ENCODE measurements at places on chromosomes 1 and 21. TPM values are rescaled to one million over a fixed set of nuclear protein-coding genes. Genes with fewer than 3 reads are reported as not detected.

- DNase-seq = no peak
Measured at GRCh38 chr1:159171254-159171687, at the start of gene CADM3. CADM3 (plus strand) TSS chr1:159171615; CDS start chr1:159171766, 151 bp downstream.

- DNase-seq = peak; percentile 42
Measured at GRCh38 chr1:150186789-150187559, 37.3 kb downstream of the PLEKHO1 start.

DNA sequence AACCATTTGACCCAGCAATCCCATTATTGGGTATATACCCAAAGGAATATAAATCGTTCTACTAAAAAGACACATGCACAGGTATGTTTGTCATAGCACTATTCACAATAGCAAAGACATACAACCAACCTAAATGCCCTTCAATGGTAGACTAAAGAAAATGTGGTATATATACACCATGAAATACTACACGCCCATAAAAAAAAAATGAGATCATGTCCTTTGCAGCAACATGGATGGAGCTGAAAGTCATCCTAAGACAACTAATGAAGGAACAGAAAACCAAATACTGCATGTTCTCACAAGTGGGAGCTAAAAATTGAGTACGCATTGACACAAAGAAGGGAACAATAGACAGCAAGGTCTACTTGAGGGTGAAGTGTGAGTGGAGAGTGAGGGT is 72.0 kb downstream of the EIF4G3 start:
- DNase-seq = no peak

GRCh38 chr1:26346274-26347033 is 7.5 kb downstream of the CRYBG2 start:
- DNase-seq = no peak

DNA sequence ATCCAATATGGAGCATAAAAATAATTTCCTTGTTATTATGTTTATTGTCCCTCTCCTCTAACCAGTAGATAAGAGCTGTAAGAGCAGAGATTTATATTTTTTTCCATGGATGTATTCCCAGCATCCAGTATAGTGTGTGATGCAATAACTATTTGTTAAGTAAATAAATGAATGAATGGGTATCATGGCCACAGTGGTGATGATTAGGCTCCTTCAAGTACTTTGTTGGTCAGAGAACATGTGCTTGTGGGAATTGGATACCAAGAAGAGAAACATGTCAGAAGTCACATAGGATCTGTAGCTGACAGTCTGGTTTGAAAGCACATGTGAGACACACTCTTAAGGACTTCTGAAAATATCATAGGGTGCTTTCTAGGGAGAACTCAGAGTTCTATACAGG is 588.5 kb downstream of the AGBL4 start:
- no peak for DNase-seq

DNA sequence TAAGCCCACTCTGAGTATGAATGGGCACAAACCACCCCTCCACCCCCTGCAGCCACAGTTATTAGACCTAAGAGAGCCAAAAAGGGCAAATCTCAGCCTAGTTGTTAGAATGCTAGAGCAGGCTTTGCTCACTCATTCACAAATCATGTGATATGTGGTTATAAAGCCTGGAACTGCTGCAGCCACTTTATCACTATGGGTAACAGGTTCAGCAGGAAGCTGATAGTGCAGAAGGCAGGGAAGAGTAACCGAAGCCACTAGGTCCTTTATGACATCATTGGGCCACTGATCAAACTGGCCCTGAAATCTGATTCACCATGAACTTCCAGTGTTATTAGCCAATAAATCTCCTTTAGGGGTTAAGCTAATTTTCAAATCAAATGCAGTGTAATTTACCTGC is 134.7 kb downstream of the GRIK1 start:
- no peak for DNase-seq

- DNase-seq = no peak
Measured at GRCh38 chr21:45358261-45358670, 46.7 kb upstream of the COL18A1 start.

DNA sequence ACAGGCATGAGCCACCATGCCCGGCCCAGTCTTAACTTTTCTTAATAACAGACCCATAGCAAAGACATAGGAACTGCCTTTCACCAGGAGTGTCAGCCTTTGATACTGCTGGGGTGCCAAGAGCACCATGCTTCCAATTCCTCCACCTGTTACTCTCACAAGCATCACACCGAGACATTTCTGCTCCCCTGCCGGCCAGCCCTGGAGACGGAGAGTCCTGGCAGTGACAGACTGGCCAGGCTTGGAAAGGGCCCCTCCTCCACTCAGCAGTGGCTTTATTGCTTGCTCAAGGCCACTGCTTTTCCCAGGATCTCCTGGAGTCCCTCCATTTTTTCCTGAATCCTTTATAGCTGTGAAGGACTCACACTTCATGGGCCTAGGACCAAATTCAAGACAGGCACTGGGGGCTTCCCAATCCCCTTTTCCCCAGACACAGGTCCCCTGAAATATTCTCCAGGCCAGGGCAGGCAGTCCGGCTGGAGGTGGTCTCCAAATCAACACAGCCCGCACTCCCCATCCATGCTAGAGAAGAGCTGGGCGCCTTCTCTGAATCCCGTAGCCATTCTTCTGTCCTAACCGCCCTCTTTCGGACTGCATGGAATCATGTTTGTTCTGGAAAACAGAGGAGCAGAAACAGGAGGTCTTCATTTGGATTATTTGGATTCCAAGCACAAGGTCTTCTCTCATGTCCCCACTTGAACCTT is 25.5 kb upstream of the PTPRF start:
- no peak for DNase-seq

- DNase-seq = no peak
Measured at GRCh38 chr1:67135354-67135753, 584 bp upstream of the C1orf141 start.

The ACBD3 gene
- total RNA-seq = 28.7 TPM

The KCNC4 gene
- total RNA-seq = 13.4 TPM

The DAB1 gene
- total RNA-seq = 1.5 TPM

The SERTAD4 gene
- total RNA-seq = not detected

The PIGM gene
- 11.7 TPM for total RNA-seq

The CAPN8 gene
- total RNA-seq = 0.32 TPM

All from CD4-positive, alpha-beta memory T cell (primary cell).